ENCODE measurements at places on chromosomes 11 and 22.

- no peak for DNase-seq
These were observed 77.1 kb upstream of the GNAZ start for GRCh38 chr22:22993184-22993583.

GRCh38 chr11:43819926-43820325 lies 60.7 kb upstream of the ALKBH3 start:
- peak; percentile 16 for DNase-seq

DNA sequence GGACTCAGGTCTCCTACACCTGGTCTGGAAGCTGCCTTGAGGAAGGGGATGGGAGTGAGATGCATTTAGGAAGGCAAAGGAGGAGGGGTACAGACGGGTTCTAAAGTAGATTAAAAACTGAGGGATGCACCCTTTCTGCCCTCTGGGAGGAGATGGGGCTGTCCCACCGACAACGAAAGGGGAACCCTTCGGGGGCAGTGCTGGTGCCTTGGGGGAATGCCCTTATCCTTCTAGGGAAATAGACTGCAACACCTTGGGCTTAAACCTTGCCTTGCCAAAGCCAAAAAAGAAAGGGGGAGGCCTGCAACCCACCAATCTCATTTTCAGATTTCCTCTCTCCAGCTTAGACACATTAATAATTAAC lies 89.8 kb downstream of the PLEKHA7 start:
- DNase-seq, result no peak

GRCh38 chr11:69587454-69588090 lies 53.4 kb upstream of the CCND1 start:
- no peak for DNase-seq

- no peak for DNase-seq
These were observed 73.8 kb upstream of the CRTAM start for GRCh38 chr11:122764371-122765090.
